ENCODE measurements at places on chromosomes 4 and X.

- no peak for DNase-seq
These were observed 10.2 kb downstream of the ANK2 start for GRCh38 chr4:113059449-113060182.

DNA sequence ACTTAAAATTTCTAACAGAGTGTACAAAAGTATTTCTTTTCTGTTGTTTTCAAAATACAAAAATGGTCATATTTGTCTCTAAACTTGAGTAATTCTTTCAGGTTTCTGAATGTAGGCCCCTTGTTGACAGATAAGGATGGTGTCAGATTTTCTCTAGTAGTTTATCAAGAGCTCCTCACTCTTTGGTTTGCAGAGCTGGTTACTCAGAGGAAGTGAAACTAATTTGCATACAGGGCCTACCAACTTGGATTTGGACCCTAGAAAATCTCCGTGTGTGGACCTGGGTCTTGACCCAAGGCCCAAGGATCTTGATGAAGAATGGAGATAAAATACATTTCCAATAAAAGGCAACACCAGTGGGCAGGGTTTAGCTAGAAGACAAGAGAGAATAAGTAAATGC, 433 bp upstream of the ADH6 start:
- no peak for DNase-seq

DNA sequence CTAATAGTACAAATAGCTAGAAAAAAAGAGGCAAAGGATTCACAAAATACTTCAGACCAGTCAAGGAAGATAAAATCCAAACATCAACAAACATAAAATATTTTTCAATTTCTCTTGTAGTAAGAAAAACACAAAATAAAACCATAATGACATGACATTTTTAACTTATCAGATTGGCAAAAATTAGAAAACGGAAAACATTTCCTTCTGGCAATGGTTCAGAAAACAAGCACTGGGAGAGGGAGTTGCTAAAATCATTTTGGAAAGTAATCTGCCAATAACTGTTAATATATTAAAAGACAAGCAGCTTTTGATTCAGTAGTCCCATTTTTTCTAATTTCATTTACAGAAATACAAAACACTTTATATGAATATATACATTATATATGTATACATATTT, 26.1 kb downstream of the TKTL2 start:
- no peak for DNase-seq

DNA sequence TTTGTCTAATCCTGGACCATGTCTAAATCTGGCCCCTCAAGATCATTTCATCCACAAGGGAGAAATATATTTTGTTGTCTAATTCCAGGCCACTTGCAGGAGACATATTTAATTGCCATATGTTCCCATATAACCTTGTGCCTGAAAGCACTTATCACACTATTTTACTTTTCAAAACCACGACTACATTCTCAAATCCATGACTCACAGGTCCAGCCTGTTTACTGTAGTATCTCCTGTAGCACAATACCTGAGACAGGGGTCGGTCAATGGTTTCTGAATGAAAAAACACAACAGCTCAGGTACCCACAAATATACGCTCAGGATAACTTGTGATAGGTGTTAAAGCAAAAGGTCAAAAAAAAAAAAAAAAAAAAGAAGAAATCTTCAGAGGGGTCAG, 60.9 kb downstream of the SEC24D start:
- no peak for DNase-seq

GRCh38 chr4:20652226-20652885, 47.9 kb upstream of the PACRGL start:
- DNase-seq: no peak

GRCh38 chrX:45622042-45622423, 421.4 kb upstream of the DIPK2B start:
- no peak for DNase-seq
